Coronary artery (tissue), 2 donors: ENCODE measurements at places on chromosomes 7 and 10.

GRCh38 chr7:21580073-21580521, 37.3 kb downstream of the DNAH11 start:
- DNase-seq: no peak

DNA sequence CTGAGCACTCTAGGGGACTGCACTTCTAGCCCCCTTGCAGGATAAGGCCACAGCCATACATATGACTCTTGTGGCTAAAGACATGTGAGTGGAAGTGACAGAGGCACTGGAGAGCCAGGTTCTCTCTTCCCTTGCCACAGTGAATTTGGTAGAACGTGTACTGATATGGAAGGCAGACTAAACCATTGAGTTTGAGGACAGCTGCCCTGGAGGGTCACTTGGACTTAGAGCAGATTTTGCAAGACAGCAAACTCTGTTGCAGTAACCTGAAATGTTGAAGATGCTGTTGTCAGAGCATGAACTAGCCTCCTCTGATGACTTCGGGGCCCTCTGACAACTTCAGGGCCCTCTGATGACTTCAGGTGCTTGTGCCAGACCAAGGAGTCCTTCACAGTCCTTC, 85.9 kb downstream of the ELMO1 start:
- DNase-seq: no peak

GRCh38 chr10:13528875-13529713, at the start of gene BEND7:
Gene BEND7 (minus strand): TSS chr10:13529014. CDS start chr10:13528533, 481 bp downstream.
- DNase-seq: no peak

DNA sequence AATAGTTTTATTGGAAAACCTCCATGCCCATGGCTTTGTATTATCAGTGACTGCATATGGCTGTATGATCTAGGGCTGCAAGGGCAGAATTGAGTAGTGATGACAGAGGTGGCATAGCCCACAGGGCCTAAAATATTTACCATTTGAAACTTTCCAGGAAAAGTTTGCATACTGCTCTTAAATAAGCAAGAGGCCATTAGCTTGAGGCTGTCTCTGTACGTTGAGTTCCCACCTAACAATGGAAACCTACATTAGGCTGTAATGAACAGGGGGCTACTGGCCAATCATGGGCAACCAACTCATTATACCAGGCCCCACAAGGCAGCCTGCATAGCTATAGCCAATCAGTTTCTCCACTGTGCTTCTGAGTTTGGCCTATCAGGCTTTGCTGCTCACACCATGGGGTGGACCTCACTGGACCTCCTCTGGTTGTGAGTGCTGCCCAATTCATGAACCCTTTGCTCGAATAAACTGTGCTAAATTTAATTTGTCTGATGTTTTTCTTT, 673 bp upstream of the ST8SIA6 start:
- no peak for DNase-seq

DNA sequence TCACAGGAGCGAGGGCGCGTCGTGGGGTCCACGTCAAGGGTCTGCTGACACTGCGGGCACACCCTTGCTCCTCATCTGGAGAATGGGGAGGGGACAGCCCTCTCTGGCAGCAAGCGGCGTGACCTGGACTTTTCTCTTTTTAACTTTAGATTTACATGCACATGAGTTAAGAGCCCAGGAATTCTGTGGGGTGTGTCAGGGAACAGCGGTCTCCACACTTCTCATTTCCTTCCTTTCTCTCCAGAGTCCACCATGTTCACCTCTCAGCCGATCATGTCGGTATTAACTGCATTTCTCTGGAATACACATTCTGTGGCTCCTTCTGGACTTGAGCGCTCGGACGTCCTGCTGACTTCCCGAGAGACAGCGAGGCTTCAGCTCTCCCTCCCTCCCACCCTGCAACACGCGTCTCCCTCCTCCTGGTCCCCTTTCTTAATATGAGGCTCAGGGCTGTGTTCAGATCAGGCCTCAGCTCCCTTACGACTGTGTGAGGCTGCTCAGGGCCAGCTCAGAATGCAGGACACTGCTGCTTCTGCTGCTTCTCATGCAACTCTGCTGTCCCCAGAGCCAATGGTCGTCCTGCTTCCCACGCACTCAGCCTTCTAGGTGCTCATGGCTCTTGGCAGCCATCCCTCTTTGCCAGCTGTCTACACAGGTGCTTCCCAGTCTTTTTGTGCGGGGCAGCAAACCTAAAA, 261.3 kb downstream of the ELFN1 start:
- no peak for DNase-seq

- no peak for DNase-seq
Observed at GRCh38 chr7:73903321-73904218, 42.6 kb downstream of the TMEM270 start.

GRCh38 chr7:75711656-75712514, 26.9 kb downstream of the HIP1 start:
- DNase-seq: no peak

GRCh38 chr10:100345570-100346330, 1.3 kb upstream of the SCD start:
- DNase-seq: no peak

DNA sequence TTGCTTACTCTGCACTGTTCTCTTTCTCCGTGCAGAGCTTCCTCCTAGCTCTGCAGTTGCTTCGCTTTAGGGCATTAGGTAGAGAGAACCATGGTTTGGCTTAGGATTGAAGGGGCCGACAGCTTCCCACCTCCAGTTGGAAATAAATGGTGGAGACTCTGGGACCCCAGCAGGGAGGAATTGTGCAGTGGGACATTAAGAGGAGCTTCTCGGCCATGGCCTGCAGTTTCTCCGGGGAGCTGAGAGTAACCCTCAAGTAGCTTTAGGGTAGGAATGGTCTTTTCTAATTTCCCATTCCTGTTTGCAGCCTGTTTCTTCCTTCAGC, 1.2 kb downstream of the SUFU start:
- no peak for DNase-seq

DNA sequence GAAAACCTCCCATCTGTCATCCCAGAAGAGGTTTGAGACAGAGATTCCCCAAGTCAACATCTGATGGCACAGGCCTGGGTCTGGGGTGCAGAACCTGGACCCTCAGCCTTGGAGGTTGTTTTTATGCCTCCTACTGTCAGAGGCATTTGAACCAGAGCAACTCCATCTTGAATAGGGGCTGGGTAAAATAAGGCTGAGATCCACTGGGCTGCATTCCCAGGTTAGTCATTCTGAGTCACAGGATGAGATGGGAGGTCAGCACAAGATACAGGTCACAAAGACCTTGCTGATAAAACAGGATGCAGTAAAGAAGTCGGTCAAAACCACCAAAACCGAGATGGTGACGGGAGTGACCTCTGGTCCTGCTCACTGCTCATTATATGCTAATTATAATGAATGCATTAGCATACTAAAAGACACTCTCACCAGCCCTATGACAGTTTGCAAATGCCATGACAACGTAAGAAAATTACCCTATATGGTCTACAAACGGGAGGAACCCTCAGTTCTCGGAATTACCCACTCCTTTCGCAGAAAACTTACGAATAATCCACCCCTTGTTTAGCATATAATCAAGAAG, 92.0 kb downstream of the ITGA8 start:
- DNase-seq: no peak

DNA sequence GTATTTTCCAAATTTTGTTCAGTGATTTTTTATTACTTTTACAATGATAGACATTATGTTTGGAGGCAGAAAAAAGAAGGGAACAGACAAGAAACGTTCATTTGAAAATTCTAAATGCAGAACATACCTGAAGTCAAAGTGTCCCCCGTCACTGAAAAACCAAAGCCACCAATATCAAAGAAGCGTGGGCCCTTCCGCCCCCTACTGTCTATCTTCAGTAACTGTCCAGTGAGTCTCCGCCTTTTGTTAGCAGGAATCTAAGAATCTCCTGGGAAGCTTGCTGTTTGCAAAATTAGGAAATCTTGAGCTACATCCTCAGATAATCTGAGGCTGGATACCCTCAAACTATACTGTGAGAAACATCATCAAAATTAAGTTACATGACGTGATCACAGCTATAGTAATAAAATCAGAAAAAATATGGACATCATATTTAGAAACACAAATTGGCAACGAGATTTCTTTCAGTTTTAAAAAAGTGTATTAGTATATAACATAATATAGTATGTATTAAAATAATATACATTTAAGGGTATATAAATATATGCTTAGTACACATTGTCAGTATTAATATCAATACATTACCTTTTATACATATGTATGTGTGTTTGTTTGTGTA, 169.3 kb upstream of the AKR1E2 start:
- no peak for DNase-seq

DNA sequence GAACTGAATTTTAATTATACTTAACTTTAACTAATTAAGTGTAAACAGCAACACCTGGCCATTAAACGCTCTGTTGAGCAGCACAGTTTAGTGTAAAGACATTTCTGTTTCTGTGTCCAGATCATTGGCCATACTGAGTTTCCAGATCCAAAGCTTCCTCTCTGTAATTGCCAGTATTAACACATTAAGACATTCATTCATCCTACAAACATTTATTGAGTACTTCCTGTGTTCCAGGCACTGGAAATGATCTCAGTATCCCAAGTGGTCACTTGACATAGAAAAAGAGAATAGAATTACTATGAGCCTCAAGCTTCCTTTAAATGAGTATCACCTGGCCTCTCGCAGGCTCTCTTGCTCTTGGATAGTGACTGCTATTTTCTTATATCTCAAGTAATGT, 618.1 kb downstream of the SORCS3 start:
- no peak for DNase-seq

- no peak for DNase-seq
Observed at GRCh38 chr10:29949411-29950011, 109.9 kb downstream of the JCAD start.

DNA sequence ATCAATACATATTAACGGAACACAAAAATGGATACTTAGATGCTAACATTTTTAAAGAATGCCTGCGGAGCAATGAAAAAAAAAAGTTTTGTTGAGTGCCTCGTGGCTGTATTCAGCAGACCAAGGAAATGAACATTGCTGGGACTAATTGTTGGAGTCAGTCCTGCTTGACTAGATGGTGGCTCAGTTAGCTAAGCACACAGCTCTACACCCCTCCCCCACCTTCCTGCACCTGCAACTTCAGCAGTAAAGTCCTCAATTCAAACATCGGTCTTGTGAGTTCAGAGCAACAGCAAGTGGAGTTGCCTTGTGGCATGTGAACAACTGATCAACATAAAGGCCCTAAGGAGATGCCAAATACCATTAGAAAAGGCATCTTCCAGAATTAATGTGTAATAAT, 326.0 kb upstream of the NPSR1 start:
- DNase-seq: no peak

DNA sequence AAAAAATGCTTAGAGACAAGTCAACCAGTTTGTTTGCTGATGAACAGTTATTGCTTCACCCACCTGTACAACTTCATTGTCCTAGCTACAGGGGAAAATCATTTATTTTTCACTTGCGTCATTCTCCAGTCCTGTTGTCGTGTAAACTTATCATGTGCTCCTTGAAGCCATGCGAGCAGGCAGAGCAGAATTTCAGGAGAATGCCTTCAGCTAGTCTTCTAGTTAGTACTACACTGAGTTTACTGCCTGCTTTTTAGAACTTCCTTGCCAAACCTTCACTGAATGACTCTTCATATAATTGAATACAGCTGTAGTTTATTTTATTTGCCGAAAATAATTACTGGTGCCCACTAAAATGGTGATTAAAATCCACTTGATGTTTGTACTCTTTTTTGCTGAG, 15.6 kb downstream of the RPA3 start:
- no peak for DNase-seq

GRCh38 chr7:28533731-28534531, 121.6 kb downstream of the CREB5 start:
- DNase-seq: no peak

DNA sequence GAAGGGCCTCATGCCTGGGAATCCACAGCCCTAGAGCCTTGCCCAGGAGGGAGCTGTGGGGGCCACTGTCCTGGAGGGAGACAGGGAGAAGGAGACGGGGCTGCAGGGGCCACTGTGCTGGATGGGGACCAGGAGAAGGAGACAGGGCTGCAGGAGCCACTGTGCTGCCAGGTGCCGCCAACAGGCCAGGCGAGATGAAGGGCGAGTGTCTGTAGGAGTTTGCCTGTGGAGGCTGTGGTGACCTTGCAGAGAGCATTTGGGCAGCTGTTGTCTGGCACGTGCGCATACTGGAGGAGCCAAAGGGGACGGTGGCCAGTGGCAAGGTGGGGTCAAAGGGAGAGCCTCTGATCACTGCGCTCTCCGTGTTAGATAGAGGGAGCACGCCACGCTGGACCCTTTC, 79.2 kb downstream of the NKX6-2 start:
- no peak for DNase-seq

DNA sequence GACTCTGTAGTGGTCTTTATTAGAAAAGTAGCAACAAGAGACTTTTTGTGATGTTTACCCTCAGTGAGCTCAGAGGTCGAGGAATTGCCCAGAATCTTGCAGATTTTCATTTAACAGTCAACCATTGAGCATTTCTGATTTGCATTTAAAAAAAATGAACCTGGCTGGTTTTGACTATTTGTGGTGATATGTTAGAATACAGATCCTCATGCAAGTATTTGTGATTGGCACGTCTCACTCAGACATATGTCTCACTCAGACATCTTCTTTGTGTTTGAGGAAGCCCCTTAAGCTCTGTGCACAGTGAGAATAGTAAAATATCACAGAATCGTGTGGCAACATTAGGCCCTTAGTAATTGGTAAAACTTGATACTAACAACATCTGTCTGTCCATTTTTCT, 113.2 kb downstream of the SND1 start:
- no peak for DNase-seq

GRCh38 chr10:86486856-86487255, 34.7 kb downstream of the WAPL start:
- no peak for DNase-seq

DNA sequence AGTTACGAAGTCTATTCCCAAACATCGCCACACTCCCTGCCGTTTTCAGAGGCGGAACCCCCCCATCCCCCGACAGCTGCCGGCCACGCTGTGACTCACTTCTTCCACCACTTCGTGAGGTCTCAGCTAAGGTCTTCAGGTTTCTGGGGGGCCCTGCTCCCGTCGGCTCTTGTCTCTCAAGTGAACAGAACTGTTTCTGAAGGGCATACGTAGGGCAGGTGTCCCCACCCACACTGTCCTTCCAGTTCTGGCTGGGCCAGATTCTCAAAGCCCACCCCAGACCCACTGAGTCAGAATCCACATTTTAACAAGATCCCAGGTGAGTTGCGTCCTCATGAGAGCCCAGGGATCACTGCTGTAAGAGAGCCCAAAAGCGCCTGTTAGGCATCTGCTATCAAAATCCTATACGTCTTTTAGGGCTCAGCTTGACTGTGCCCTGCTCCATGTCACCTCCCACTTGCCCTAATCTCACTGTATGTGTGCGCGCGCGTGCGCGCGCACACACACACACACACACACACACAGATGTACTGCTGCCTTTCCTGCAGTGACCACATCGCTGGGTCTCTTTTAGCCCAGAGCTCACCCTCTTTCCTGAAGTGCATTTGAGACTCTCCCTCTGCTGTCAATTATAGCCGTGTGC, 78.8 kb downstream of the PROSER2 start:
- DNase-seq: no peak

- DNase-seq: no peak
Observed at GRCh38 chr10:128373071-128373749, 247.0 kb upstream of the MKI67 start.

DNA sequence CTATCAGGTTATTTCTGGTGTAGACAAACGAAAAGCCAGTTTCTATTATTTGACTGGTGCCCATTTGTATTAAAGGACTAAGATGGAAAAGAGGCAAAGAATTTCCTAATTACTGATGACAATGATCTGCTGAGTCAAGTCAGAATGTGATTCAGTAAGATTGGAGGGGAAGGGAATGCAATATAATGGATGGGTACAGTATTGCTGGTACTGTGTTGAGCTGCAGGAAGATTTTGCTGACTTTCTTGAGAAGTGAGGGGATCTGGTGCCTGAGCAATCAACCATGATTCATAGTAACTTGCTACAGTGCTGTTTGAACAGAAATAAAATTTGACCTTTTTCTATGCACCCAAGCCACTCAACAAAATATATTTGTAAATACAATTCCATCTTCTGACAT, 139.1 kb upstream of the RHEB start:
- no peak for DNase-seq
